Renal cortex interstitium (tissue), 15 donors: ENCODE measurements at places on chromosomes 13 and 19. TPM values are rescaled to one million over a fixed set of nuclear protein-coding genes. Genes with fewer than 3 reads are reported as not detected.

- no peak for DNase-seq
Measured at GRCh38 chr19:15223649-15224361, 8.4 kb downstream of the EPHX3 start.

DNA sequence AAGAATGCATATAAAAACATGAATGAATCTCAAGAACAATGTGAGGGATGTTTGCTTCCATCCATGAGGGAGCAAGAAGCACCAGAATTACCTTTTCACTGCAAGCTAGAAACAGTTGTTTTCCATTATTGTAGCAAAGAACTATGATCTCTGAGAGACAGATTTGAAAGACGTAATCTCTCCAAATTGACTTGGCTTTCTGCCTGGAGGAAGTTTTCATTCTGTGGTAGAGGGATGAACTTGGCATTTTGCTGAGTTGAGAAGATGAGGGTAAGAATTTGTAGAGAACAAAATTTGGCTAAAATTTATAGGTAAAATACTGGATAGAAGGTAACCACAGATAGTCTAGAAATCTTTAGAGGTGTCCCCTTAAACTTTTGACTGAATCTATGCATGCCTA lies 496.8 kb downstream of the TDRD3 start:
- DNase-seq, result no peak

GRCh38 chr13:112466132-112467058 lies 90.2 kb downstream of the SPACA7 start:
- no peak for DNase-seq

- DNase-seq, result no peak
Measured at GRCh38 chr13:94731028-94731427, 18.7 kb upstream of the SOX21 start.

DNA sequence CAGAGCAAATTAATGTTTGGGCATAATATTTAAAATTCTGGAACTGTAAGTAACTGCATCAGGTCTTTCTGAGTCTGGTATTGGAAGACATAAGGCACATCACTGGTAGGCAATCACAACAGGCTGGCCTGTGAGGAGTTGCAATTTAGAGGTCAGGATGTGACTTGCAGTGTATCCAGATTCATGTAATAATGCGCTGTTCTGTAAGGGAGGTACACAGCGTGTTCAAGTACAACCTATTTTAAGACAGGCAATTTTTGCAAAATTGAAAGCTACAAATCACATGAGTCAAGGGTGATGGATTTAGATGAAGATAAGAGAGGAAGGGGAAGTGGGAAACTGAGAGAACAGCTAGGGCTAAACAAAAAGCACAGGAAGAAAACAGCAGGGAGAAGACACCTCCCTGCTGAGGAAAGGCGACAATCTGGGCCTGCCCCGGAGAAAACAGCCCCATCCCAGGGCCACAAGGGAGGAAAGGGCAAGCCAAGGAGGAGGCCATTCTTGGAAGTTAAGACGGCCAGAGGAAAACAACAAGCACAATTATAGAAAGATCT lies 138.1 kb downstream of the LACC1 start:
- no peak for DNase-seq

DNA sequence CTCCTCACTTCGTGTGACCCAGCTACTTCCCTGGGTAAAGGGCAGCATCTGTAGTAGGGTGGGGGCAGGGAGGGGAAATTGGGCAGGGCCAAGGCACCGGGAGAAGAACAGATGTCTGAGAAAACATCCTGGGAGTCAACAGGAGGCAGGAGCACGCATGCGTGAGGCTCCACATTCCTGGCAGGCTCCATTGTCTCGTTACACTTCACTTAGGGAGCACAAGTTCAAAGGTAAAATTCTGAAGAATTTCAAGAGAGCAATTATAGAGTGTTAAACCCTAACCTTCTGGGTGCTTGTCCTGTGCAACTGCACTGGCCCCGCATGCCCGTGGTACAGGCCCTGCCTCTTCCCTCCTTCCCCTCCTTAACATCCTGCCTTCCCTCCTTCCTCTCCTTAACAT lies 79.6 kb upstream of the POMP start:
- no peak for DNase-seq

GRCh38 chr19:2059422-2060201 lies 8.6 kb upstream of the MKNK2 start:
- DNase-seq, result no peak

The PCSK4 gene
- polyA plus RNA-seq, result 11.4 TPM

The ZNF497 gene
- polyA plus RNA-seq, result 6.2 TPM

The RXFP2 gene
- polyA plus RNA-seq, result 2.0 TPM
